ENCODE measurements at places on chromosomes 11 and 22.
A peak's percentile ranks its signal among the peaks of the same experiment; 100 is the strongest.

- DNase-seq = no peak
Observed at GRCh38 chr11:113048820-113049768, 87.9 kb downstream of the NCAM1 start.

GRCh38 chr22:26894766-26895485 is 237.5 kb downstream of the MIAT start:
- DNase-seq = no peak

GRCh38 chr11:73236854-73237253 is 18.8 kb downstream of the P2RY2 start:
- DNase-seq = peak; percentile 77

DNA sequence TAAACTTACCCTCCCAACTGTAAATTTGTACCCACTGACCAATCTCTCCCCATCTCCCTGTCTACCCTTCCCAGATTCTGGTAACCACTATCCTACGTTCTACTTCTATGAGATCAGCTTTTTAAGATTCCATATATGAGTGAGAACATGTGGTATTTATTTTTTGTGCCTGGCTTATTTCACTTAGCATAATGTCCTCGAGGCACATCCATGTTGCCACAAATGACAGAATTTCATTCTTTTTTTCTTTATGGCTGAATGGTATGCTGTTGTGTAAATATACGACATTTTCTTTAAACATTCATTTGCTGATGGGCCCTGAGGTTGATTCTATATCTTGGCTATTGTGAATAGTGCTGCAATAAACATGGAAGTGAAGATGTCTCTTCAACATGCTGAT is 74.7 kb upstream of the RRM1 start:
- no peak for DNase-seq

DNA sequence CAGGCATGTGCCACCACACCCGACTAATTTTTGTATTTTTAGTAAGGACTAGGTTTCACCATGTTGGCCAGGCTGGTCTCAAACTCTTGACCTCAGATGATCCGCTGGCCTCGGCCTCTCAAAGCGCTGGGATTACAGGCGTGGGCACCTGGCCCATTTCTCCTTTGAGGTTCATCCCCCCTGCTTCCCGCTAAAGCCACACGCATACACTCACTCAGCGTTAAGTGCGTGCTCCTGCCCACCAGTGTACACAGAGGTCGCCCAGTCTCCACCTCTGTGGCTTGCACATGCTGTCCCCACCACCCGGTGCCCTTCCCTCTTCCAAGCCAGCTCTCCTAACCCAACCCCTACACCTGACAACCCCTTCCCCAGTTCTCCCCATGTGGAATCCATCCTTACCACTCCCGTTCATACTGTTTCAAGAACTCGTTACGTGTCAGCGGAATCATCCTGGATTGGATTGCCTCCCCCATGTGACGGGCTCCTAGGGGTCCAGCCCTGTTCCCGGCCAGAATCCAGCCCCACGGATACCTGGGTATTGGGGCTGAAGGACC is 15.7 kb upstream of the CYTH4 start:
- DNase-seq = peak; percentile 77

DNA sequence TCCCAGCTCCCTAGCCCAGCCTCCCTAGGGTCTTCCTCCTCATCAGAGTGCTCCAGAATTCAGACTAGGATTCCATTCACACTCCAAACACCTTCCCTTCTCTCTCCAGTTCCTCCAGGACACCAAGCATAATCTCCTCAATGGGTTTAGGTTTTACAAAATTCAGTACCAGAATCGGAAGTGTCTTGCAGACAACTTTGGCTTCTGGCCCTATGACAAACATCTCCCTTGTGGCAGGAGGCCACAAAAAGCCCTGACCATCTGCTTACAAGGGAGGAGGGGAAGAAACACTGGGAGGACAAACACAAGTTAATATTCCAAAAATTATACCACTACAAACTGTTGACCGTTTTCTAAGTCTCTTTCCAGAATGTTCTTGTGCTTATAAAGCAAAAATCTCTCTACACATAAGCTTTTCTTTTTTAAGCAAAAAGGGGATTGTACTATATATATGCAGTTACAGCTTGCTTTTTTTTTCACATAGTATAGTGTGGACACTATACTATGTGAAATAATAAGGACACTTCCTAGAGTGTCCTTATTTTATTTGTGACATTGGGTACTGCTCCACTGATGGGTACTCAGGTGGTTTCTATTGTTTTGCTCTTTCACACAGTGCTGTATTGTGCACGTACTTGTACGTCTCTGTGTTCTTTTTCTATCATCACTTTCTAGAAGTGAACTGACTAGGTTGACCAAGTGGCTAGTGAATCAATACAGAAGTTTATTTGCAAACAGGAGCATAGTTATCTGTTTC is 78.7 kb downstream of the BDNF start:
- DNase-seq = no peak

- peak; percentile 29 for DNase-seq
Observed at GRCh38 chr22:21055880-21056319, 10.2 kb downstream of the LRRC74B start.

- no peak for DNase-seq
Observed at GRCh38 chr22:48908547-48908946, 919.1 kb downstream of the BRD1 start.

- DNase-seq = peak; percentile 79
Observed at GRCh38 chr11:102047305-102047924, at the start of gene CFAP300. Gene CFAP300, plus strand, starts transcription at chr11:102047437. Its CDS starts 34 bp downstream, at chr11:102047471.

DNA sequence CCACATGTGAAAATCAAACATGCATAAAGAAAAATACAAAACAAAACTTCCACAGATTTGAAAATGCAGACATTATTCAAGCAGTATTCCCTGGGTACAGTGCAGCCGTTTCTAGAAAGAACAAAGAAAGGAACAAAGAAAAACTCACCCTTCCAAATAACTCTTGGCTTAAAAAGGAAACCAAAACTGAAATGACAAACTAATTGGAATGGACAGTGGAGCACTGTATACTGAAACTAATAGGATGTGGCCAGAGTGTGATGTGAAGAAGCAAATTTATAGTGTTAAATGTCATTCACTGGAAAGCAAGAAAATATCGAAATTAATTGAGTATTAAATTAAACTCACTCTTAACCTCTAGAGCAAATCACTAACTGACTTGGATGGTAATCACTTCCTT is 55.4 kb downstream of the QSER1 start:
- no peak for DNase-seq

GRCh38 chr22:25903294-25903693 is 161.3 kb downstream of the MYO18B start:
- DNase-seq = peak; percentile 45

DNA sequence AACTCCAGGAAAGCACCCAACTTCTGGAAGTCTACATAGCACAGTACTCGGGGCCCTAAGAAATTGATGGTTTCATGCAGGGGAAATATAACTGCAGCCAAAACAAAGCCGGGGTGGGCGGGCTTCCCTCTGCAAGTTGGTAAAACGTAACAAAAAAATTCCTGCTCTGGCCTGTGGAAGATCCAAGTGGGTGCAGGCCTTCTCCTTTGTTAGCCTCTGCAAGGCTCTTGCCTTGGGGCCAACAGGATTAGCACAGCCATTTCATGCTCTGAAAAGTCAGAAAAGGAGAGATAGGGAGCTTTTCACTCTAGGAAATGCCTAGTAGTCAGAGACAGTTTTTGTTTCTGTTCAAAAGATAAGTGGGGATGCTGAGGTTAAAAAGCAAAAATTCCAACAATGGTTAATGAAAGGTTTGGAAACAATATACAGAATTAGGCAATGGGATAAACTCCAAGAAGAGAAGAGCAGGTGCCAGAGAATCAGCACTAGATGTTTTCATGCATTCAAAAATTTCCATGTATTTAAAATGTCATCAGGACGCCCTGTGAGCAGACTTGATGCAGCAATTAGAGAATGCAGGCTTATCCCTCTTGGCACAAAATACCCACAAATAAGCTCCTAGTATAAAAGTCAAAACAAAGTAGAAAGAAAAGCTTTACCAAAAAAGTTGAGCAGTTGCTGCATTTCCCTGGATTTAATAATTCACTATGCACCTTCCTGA is 72.3 kb upstream of the CHRM4 start:
- no peak for DNase-seq

GRCh38 chr22:34804604-34805003 is 261.4 kb upstream of the ISX start:
- peak; percentile 16 for DNase-seq

GRCh38 chr11:112453601-112454577 is 193.2 kb upstream of the PLET1 start:
- DNase-seq = peak; percentile 43

DNA sequence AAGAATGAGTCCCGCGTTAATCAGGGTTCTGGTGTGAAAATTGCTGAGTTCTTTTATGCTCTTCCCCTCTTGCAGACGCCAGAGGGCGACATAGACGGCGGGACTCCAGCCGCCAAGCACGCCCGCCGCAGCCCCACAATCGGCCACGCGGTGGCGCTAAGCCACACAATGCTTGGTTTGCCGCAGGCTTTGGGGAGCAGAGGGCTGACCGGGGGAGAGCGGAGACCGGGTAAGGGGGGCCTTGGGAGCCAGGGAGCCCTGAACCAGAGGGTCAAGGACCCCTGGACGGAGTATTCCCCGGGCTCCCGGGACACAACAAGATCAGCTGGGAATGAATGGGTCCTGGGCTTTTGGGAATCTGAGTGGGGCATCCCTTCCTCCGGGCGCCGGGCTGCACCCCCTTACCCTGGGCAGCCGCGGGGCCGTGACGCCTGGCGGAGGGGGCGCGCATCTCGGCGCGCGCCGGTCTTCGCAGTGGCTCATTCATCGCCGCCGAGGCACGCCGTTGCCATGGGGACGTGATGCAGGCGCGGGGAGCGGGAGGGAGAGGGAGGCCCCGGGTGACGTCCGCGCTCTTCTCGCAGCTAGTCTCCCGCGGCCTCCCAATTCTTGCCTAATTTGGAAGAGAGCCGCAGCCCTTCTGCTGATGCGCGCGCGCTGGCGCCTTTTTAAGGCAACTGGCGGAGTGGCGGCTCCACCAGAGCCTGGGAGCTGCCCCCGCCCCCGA is 12.2 kb upstream of the NPAS4 start:
- DNase-seq = peak; percentile 89

GRCh38 chr11:64449381-64450167 is 90.6 kb downstream of the RPS6KA4 start:
- DNase-seq = peak; percentile 91

GRCh38 chr11:107011977-107012376 is 6.3 kb downstream of the GUCY1A2 start:
- DNase-seq = no peak

DNA sequence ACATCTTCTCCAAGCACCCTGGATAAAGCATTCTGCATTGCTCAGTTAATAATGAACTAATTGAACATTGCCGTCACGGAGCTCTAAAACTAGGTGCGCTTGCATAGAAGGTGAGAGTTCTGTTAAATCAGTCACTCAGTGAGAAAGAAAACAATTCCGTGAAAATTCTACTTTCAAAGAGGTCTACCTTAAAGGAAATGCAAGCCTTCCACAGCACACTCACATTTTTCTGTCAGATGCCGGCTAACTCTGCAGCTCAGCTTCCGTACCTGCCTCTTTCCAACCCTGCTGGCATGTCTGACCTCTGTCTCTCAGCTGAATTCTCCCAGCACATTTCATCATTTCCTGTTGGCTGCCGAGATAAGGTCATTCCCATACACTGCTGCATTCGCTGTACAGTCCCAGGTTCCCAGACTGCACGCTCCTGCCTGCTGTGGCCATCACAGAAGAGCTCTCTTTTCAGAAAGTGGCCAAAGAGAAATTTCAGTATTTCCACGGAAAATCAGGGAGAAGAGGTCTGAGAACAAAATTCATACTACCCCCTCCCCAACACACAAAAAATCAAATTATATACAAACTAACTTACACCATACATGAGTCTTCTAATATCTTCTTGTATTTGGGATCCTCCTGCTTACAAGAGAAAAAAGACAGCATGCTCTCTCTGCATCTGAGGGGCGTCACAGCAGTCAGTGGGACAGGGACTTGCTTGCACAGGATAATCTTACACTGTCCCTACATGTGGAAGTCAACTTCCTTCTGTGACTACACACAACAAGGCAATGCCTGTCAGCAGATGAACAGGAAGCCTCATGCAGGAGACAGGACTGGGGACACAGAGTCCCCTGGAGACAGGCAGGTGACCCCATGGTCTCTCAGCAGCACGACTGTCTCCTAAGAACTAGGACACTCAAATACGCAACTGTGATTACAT is 55.1 kb downstream of the PACSIN2 start:
- DNase-seq = no peak

- no peak for DNase-seq
Observed at GRCh38 chr22:23264610-23265367, 84.5 kb downstream of the BCR start.

- DNase-seq = no peak
Observed at GRCh38 chr22:20533879-20534265, 26.5 kb downstream of the MED15 start.

DNA sequence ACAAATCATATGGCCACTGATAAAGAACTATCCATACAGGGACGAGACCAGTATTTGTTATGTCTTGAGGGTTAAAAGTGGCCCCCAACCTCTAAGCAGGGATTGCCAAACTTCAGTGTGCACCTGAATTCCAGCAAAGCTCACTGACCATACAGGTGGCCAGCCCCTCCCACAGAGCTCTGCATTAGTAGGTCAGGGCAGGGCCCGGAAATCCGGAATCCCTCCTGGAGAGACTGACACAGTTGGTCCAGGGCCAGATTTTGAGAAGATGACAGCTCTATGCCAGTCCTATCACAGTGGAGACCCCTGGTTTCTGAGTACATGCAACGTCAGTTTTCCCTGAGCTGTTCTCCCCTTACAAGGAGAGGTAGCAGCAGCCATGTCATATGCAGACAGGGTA is 20.8 kb downstream of the VPS37C start:
- DNase-seq = no peak

DNA sequence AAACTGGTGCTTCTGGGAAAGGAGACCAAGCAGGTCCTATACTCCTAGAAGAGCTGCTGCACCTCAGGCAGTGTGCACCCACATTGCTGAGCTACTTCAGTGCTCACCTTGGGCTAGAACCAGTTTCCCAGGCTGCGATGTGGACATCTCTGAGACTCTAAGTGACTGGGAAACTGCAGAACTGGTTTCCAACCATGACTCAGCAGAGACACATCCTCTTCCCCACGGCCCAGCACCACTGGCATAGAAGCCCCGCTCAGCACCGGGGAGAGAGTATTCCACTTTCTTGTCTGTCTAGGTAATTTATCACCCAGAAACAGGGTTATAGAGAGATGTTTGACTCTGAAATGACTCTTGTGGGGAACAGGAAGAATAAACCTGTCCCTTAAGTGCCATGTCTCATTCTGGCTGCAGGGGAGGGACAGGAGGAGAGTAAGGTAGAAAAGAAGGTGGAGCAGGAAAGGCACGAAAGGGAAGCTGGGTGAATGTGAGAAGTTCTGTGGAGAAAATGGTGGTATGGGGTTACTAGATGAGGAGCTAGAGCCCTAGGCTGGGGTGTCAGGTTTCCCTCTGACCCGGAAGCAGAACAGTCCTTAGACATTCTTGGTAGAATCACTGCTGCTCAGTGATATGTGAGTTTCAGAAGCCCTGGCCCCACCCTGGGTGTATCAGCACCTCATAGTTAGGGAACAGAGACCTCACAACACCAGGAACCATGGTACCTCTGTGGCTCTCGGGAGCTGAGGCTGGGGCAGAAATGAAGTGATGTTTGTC is 340.4 kb upstream of the NCAM1 start:
- DNase-seq = no peak
